Nucleus accumbens (tissue), 56 donors: ENCODE measurements at places on chromosomes 7 and 10.

DNA sequence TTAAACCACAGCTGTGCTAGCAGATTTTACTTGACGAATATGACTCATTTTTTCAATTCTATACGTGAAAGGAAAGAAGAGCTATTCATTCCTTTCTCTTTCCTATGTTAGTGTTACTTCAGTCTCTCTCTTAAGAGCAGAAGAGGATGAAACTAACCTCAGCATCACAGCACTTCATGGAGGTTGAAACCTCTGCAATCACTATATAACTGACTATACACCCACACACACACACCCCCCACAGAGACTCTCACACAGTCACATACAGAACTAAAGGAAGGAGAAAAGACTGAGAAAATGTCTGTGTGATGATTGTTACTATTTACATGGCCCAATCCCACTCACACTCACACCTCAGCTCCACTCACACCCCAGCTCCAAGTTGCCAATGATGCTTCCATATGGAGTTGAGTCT lies 104.2 kb downstream of the KIF20B start:
- no peak for DNase-seq

GRCh38 chr7:142457146-142457703 lies 199.4 kb upstream of the PRSS58 start:
- no peak for DNase-seq

DNA sequence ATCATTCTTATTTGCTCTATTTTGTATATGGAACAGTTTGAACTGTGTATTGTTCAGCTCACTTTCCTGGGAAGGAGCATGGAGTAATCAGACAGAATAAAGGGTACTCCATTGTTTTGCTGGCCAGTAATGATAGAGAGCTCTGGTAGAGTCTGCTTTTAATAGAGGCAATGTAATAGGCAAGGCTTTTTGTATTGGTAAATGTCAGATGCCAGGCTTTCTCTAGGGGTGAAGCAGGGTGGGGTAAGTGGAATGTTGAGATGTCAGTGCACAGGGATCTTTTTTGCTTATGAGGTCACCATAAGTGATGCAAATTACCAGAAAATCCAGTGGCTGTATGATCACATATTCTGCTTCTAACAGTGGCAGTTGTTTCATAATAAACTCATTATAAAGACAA lies 1088.3 kb upstream of the SORCS1 start:
- DNase-seq: no peak

DNA sequence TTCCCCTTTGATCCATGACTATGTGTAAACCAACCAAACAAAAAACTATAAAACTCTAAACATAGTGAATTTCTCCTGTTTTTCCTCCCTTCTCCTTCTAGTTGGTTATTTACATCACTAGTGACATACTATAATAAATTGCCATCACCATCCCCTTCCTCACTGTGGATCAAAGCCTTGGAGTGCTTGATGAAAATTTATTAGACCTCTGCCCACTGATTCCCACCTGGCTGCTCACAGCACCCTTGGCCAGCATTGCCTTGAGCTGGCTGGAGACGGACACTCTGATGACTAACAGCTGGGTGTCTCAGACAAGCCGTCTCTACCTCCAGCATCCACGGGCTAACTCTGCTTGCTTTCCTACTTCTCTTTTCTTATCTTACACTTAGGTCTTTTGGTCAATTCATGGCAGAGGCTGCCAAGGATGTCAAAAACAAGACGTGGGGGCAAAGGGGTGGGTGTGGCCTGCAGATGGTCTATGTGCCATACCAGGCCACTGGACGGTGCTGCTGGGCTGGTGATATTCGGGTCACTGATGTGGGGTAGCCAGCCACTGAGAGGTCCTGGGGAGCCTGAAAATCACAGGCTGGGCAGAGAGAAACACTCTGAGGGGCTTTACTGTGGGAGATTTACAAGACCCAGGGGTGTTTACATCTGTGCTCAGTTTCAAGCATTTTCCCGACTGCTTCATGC lies 207.8 kb downstream of the TAX1BP1 start:
- DNase-seq: peak; percentile 60

DNA sequence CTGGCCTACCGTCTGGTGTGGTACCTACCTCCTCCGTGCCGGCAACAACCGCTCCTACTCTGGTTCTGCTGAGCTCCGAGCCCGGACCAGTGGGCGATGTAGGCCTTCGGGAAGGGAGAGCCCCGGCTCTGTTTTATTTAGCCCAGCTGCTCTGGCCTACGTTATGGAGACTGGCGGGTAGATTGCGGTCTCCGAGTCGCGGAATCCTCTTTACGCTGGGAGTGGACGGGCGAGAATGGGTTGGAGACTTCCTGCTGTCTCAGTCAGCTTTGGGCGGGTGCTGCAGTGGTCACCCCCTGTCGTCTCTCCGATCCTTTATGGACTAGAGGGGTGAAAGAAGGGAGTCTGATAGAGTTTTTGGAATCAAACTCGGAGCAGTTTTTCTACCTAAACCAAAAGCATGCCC lies 406 bp downstream of the CBLL1 start:
- no peak for DNase-seq

DNA sequence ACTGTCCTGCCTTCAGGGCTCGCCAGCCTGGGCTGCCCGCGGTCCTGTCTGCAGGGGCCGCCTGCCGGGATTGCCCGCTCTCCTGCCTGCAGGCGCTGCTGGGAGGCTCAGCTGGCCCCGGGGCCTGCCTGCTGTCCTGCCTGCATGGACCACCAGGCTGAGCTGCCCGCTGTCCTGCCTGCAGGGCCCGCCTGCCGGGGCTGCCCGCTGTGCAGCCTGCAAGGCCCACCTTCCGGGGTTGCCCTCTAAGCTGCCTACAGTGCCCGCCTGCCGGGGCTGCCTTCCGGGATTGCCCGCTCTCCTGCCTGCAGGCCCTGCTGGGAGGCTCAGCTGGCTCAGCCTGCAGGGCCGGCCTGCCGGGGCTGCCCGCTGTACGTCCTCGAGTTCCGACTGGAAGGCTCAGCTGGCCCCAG lies 164.4 kb downstream of the GLRX3 start:
- DNase-seq: no peak

DNA sequence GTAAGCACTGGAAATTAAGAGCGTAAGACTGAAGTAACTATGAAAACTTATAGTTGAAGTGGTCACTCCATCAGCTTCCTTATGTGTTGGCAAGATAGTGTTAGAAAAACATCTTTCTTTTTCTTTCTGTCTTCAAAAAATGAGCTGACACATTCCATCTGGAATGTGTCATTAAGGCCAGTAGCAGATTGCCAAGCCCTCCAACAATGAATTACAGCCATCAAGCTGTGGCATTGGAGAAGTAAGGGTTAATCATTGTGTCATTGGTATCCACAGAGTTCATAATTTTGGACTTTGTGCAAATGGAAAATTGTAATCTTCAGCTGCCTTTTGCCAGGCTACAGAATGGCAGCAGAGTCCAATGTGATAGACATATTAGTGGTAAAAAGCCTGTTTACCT lies 926.3 kb downstream of the NRG3 start:
- DNase-seq: no peak

DNA sequence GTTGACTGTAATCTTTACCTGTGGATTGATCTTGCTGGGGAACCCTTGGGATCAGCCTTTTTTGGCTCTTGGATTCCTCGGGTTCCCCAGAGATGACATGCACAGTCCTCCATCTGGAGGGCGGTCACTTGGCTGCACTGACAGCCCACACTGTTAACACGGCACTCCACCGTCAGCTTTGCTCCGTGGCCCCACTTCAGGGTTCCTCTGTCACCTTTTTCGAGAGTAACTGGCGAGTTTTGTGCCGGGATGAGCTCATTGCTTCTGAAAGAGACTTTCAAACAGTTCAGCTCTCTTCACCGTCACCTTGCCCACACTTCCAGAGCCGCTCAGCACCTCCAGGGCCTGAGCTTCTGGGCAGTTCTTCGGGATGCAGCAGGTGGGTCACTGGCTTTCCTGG lies 42.4 kb downstream of the PROSER2 start:
- DNase-seq: no peak

- DNase-seq: peak; percentile 18
These were observed 187.6 kb upstream of the NEBL start for GRCh38 chr10:21084700-21085099.

DNA sequence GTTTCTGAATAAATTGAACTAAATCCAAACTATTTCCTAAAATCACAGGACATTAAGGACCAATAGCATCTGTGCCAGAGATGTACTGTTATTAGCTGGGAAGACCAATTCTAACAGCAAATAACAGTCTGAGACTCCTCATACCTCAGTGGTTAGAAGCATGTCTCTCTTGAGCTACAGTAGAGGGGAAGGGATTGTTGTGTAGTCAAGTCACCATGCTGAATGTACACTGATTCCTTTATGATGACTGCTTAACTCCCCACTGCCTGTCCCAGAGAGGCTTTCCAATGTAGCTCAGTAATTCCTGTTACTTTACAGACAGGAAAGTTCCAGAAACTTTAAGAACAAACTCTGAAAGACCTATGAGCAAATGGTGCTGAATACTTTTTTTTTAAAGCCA lies 13.9 kb downstream of the MEST start:
- DNase-seq: no peak

GRCh38 chr10:50467209-50467608 lies 156.5 kb downstream of the SGMS1 start:
- DNase-seq: no peak

DNA sequence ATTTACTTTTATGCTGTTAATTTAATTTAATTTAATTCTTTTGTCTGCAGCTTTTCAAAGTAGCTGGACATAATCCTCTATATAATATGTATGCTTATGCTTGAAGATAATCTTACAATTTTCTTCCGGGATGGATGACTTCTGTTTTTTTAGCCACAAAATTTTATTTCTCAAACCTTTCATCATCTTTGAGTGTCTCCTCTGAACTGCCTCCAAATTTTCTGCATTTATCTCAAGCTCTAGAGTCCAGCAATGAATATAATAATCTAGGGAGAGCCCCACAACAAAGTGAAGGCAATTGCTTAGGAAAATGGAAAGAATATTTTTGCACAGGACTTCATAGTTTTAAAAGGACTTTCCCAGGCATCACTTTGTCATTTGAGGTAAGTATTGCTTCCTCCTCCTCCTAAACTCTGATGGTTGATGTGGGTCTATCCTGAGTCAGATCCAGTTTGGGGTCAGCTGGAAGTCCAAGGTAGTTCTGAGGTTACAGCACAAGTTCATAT lies 53.7 kb upstream of the FAM3C start:
- no peak for DNase-seq

DNA sequence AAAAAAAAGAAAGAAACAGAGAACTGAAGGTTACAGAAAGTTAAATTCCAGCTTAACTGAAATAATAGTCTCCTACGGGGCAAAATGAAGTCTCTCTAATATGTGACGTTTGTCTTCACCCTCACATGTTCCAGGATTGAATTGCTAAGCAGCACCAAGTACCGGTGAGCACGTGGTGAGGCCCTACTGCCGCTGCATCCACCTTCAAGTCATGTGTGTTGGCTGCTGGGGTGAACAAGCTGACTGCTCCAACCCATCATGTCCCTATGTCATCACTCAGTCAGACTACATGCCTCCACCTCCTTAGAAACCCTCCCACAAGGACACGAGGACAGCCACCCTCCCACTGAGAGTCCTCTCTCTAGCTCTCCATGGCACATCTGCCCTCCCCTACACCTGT lies 35.4 kb upstream of the NPFFR1 start:
- peak; percentile 33 for DNase-seq

GRCh38 chr7:28533267-28533666 lies 120.9 kb downstream of the CREB5 start:
- DNase-seq: no peak

- no peak for DNase-seq
These were observed 23.3 kb upstream of the RHOBTB1 start for GRCh38 chr10:60967260-60967659.

DNA sequence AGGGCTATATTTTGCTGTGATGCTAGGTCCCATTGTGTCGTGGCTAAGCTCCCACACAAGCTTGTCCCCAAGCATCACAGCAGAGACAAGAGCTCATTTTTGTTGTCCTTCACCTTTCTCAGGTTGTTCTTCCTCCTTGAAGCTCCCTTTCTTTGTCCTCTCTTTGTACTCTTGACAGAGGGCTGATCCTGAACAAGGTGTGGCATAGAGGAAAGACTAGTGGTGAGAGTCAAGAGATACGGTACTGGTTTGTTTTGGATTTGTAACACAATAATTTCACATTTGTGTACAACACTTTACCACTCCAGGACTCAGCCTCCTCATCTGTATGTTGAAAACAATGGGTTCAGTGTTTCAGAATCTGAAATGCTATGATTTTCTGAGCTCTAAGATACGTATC lies 41.0 kb downstream of the MAGI2 start:
- DNase-seq: no peak

DNA sequence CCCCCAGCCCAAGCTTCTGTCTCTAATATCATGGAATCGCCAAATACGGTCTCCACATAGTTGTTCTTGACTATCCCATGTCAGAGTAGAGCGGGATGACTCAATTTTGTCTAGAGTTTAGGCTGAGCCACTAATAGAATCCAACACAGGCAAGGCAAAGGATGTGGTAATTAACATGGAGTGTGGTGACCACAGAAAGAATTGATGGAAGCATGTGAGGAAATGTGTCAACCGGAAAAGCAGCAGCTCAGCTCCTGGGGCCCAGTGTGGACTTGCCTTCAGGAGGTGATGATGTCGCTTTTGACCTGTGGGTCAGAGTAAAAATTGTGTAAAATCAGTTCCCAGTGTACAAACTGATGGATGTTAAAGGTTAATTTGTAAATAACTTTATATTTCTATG lies 139.3 kb upstream of the KLF6 start:
- no peak for DNase-seq

DNA sequence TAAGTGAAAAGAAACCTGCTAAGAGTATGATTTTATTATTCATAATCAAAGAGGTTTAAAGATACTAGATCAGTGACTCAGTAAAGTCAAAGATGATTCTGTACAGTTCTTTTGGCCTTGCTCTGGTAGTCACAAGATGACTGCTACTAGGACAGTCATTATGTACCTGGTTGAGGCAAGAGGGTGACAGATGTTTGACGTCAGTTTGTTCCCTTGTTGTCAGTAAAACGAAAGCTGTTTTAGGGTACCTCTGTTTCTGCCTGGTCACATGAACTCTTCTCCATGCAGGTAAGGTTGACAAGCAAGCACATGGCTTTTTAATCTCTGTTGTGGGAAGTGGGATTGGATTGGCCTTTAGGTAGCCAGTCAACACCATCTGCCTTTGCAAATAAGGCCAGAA lies 308.0 kb downstream of the EXOC4 start:
- no peak for DNase-seq

- no peak for DNase-seq
These were observed 49.9 kb upstream of the TMEM248 start for GRCh38 chr7:66871076-66871475.

- no peak for DNase-seq
These were observed 229.7 kb downstream of the TSPAN12 start for GRCh38 chr7:120628251-120628650.

- DNase-seq: peak; percentile 58
These were observed 5.7 kb downstream of the ELN start for GRCh38 chr7:74033372-74034311.

DNA sequence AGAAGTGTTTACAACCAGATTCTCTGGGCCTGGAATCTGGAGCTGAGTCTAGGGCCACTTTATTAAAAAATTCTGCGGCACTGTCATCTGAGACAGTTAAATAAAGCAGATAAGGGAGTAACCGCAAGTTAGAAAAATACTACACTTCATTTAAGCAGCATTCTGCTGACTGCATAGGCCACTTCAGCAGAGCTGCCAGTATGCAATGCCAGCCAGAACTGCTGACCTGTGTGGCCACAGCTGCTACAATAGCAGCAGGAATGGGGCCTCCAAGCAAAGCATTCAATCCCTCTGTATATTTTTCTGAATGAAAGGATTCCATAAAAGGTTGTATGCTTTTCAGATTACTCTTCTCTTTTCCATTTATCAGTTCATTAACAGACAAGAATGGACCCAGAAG lies 136.0 kb downstream of the COL28A1 start:
- DNase-seq: no peak

- DNase-seq: no peak
These were observed 150.4 kb downstream of the DNAJB6 start for GRCh38 chr7:157487046-157487770.

GRCh38 chr7:131249003-131249402 lies 78.7 kb upstream of the MKLN1 start:
- DNase-seq: no peak
